ENCODE measurements at places on chromosomes 3 and 15. TPM values are rescaled to one million over a fixed set of nuclear protein-coding genes. Genes with fewer than 3 reads are reported as not detected.

- DNase-seq: no peak
Observed at GRCh38 chr3:85074003-85074402, 115.2 kb downstream of the CADM2 start.

DNA sequence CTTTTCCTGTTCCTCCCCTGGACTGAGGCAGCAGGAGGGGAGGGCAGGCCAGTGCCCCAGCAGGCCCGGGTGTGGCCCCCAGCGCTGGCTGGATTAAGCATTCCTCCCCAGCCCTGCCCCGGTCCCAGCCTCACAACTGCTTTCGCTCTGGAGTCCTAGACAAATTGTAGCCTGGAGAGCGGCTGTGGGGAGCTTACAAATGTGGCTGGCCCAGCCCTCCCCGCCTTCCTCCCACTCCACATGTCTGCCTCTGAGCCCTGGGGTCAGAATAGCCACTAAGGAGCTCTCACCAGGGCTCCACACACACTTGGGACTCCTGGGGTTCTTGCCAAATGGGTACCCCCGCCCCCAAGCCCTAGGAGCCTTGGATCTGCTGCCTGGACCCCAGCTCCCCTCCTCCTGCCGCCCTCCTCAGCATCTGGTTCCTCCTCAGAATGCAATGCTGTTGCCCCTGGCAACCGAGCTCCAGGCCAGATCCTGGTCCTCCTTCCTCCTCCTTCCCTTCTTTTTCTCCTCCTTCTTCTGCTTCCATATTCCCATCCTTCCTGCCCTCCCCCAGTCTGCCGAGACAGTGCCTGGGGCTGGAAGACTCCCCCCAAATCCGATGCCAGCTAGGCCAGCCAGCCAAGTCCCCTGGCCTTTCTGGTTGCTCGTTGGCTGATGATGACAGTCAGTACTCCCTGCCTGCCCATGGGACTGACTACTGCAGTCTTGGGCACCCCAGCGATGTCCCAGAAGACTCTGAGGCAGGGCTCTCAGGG is 91.1 kb downstream of the LINGO1 start:
- peak; percentile 32 for DNase-seq

- peak; percentile 58 for DNase-seq
Observed at GRCh38 chr3:189186101-189186500, 14.3 kb downstream of the TPRG1 start.

GRCh38 chr3:146161663-146162002 is 649 bp upstream of the PLOD2 start:
- peak; percentile 65 for DNase-seq

DNA sequence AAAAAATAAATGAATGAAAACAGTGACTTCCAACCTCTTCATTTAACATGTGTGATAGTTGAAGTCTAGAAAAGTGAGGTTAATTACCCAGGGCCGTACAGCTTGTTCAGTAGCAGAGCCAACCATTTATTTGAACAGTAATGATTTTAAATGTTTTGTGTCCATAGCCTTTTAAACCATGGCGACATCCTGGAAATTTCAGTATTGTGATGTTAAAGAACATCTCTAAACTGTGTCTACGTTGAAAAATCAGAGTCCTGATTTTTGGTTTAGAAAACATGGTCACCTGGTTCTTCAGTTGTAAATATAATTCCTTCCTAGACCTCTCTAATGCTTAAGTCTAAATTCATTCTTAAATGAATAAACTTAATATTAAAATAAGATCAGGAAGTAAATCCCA is 14.2 kb downstream of the LPP start:
- no peak for DNase-seq

- DNase-seq: no peak
Observed at GRCh38 chr3:160403028-160403545, 3.6 kb downstream of the SMC4 start.

- no peak for DNase-seq
Observed at GRCh38 chr15:34613301-34613700, 29.9 kb upstream of the GOLGA8B start.

DNA sequence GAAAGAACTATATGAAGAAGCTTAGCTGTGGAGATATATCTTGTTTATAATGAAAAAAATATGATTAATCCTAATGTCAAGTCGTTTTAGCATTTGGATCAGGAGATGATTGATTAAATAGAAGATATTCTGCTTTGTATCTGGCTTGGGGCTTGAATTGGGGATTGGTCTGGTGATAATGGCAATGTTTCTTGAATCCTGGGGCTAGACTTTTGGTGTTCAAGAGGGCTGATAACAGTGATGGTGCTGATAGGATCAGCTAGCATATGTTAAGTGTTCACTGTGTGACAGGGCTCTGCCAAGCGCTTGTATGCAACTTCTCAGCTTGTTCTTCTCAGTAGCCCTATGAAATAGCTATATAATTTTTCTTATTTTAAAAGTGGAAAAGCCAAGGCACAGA is 20.2 kb downstream of the CNOT10 start:
- no peak for DNase-seq

- no peak for DNase-seq
Observed at GRCh38 chr15:61753018-61753710, 307.1 kb downstream of the VPS13C start.

DNA sequence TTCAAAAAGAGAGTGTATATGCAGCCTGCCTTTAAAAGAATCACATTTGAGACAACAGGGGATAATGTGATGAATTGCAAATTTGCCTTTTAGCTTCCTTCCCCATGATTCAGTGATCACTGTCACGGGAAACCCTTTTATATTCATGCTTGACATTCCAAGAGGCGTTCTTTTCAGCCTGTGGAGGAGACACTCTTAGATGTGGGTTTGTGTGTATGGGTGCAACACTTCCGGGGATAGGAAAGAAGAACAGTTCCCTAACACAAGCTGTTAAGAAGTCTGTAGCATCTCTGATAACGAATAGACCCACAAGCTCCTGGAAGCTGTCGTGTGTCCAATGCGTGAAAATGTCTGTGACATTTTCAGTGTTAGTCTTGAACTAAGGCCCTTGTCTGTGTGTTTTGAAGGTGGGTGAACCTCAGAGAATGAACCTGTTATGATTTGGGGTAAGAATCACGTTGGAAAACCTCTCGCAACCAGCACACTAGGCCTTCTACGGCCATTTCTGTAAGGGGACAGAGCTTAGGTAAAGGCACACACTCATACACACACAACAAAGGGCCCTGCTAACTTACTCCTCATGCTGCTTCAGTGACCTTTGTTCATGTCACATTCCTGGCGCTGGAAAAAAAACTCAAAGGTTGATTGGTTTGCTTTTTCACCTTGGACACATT is 229.2 kb upstream of the ST8SIA2 start:
- no peak for DNase-seq

Gene TRPC1
- total RNA-seq: 24.8 TPM

Gene CFAP100
- 21.4 TPM for total RNA-seq

Gene FAM43A
- 22.1 TPM for total RNA-seq

Gene MYO5C
- total RNA-seq: 47.6 TPM
